Umbilical cord (tissue), 2 donors: ENCODE measurements at places on chromosomes 4 and X. TPM values are rescaled to one million over a fixed set of nuclear protein-coding genes. Genes with fewer than 3 reads are reported as not detected.

GRCh38 chrX:15017491-15017890, 144.3 kb downstream of the MOSPD2 start:
- DNase-seq, result peak; percentile 1

GRCh38 chrX:43002526-43003203, 224.7 kb upstream of the PPP1R2C start:
- DNase-seq, result no peak

- no peak for DNase-seq
Measured at GRCh38 chrX:11185861-11186260, 74.7 kb downstream of the HCCS start.

DNA sequence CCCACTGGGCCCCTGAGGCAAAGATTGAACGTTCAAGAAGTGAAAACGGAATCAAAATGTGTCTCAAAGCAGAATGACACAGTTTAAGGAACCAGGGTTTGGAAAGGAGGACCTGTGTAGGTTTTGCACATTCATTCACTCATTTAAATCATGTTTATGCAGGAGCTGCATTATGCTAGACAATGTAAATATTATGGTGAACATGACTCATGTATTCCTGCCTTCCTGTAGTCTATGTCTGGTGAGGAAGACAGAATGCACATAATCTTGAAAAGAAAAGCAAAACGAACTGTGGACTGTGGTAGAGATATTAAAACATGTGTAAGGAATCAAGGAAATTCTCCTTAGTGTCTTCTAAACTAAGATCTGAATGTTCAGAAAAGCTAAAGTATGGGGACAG, 311.8 kb upstream of the SMIM31 start:
- no peak for DNase-seq

DNA sequence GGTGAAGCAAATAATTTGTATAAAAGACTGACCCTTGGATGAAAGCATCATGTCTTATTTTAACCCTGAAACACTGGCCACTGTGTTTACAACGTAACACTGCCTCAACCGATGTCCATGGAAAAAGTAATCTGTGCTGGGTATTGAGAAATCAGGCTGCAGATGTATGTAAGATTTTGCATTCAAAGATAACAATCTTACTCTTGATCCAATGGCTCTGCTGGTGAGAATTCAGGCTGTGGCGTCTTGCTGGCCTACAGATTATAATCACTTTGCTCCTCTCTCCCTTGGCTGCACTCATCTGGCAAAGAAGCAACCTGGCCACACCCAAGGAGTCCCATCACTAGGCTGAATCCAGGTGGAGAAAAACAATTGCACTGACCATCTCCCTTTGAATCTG, 7.5 kb downstream of the ADGRA3 start:
- DNase-seq, result no peak

- no peak for DNase-seq
Measured at GRCh38 chr4:26455571-26455970, 34.7 kb downstream of the CCKAR start.

GRCh38 chr4:161907590-161907955, 256.2 kb downstream of the FSTL5 start:
- DNase-seq, result no peak

DNA sequence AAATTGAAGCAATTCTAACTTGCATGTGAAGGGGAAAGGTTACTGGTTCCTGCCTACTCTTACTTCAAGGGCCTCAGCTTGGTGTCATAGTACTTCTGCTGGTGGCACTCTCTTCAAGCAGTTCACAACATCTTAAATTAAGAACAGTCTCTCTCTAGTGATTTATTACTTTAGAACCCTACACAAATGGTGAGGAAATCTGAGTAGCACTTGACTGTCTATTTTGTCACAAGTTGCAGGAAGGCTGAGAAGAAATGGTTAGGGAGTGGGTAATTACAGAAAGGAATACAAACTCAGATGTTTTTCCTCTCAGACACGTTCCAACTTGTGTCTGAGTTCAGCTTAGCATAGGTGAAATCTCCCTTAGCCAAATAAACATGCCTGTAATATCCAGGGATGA, 242.3 kb upstream of the GRIA3 start:
- no peak for DNase-seq

DNA sequence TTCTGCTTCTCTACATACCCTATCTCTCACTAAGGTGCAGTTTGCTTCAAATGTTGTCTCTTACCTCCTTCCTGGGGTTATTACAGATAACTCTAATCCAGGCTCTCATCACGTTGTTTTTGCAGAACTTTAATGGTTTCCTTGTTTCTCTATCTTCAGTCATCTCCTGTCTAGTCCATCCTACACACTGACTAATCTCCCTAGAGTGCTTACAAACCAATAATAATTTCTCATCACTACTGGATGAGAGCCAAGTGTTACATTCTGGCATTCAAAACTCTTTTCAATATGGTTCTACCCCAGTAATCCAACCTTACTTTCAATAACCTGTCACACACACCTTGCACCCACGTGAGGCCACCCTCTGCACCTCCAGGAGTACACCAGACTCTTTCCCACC, 86.1 kb downstream of the SYNPO2 start:
- no peak for DNase-seq

GRCh38 chrX:106611679-106612392, at the start of gene RADX:
Gene RADX (plus strand): TSS chrX:106611978. CDS start chrX:106612081, 103 bp downstream.
- DNase-seq, result peak; percentile 68

- DNase-seq, result no peak
Measured at GRCh38 chrX:136754651-136755050, 26.1 kb downstream of the ARHGEF6 start.

GRCh38 chrX:151985955-151986354, 11.5 kb upstream of the GABRE start:
- DNase-seq, result no peak

GRCh38 chr4:7658341-7659204, 223.8 kb upstream of the PSAPL1 start:
- no peak for DNase-seq

DNA sequence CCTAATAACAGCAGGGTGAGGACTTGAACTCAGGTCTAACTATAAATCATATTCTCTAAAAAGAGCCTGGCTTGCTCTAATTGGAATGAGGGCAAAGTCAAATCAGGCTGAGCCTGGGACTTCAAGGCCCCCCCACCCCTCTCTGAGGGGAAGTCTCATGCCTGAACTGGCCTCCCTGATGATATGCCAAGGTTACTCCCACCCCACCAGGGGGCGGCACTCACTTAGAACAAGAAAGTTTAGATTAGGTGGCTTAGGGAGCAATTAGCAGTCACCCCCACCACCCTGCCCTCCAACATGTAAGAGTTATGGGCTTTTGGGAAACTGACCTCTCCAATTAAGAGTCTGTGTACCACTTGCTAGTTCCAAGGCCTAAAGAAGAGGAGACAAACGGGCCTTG, 2.7 kb downstream of the FOXO4 start:
- DNase-seq, result no peak

- no peak for DNase-seq
Measured at GRCh38 chr4:24330172-24330571, 254.2 kb downstream of the DHX15 start.

DNA sequence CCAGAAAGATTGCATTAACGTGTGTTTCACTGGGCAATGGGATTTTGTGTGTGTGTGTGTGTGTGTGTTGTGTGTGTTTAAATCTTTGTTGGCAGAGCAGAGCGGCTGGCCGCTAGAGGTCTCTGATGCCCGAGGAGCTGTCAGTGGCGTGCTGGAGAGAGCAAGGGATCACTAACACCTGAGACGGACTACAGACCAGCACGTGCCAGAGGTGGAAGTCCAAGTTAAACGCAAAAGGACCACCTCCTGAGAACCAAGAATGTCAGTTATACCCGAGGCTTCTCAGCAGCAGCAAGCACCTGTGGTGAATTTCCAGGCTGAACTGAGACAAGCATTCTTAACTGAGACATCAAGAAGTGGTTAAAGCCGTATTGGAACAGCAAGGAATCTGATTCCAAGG, 9.0 kb upstream of the SLC25A14 start:
- peak; percentile 18 for DNase-seq

DNA sequence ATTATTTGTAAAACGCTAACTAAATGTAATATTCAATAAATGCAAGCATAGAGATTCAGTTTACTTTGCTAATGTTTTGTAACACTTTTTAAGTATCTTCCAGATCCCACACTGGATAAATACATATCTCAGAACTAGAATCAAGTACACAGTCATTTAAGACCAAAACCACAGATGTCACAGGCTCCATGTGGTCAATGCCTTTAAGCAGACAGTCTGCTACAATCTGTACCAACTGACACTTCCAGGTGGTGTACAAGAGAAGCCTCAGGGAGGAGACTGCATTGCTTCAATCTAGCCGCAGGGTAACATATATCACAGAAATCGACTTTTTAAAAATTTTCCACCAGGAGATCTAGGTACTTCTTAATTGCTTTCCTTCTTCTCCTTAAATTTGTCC, 229.6 kb upstream of the DIAPH2 start:
- DNase-seq, result no peak

The HDAC6 gene
- 53.7 TPM for total RNA-seq

The MAGEE2 gene
- 0.48 TPM for total RNA-seq

The TMEM150C gene
- total RNA-seq, result 4.3 TPM

The STPG2 gene
- total RNA-seq, result 3.4 TPM

The FAM236B gene
- not detected for total RNA-seq

The MAGEA2B gene
- not detected for total RNA-seq

The CNGA2 gene
- not detected for total RNA-seq

The FGF2 gene
- total RNA-seq, result 58.0 TPM
